ENCODE measurements at places on chromosomes 7 and 10. TPM values are rescaled to one million over a fixed set of nuclear protein-coding genes. Genes with fewer than 3 reads are reported as not detected.

- no peak overlapping the region for H3K4me3 ChIP-seq
- H3K27ac ChIP-seq: no peak overlapping the region
- no peaks in the 10 kb centered on the region for H3K36me3 ChIP-seq
- DNase-seq: peak; percentile 11
- no peaks in the 10 kb centered on the region for H3K27me3 ChIP-seq
Measured at GRCh38 chr10:53601260-53601875, 828.8 kb upstream of the MBL2 start.

DNA sequence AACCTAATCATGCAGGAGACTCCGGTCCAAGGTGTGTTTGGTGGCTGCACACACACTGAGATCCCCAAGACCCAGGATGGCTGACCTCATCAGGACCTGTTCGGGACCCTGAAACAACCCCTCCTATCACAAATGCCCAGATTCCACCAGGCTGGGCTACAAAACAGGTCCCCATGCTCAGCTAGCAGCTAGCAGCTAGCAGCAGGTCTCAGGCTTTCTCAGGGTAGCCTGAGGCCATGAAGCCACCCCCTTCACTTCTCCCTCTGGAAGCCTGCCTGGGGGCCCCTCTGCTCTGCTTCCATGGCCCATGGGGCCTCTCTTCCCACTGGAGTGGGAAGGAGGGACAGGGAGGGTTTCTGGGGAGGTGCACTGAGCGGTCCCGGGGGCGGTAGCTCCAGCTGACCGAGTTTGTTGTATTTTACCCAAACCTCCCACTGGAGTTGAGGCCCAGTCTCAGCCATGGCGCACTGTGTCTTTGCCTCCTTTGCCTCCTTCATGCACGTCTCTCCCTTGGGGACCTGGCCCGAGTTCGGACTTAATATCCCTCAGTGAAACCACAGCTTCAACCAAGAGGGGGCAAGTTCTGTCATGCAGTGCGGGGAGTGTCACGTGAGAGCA lies 95.1 kb upstream of the GPR26 start:
- no peaks in the 10 kb centered on the region for H3K4me1 ChIP-seq
- H3K27ac ChIP-seq: no peak overlapping the region
- H3K4me3 ChIP-seq: no peak overlapping the region
- H3K27me3 ChIP-seq: peaks cover 1% of the 10 kb centered on the region

- peaks cover 1% of the 10 kb centered on the region for H3K27me3 ChIP-seq
- no peaks in the 10 kb centered on the region for H3K4me1 ChIP-seq
- DNase-seq: no peak
- H3K27ac ChIP-seq: no peak within 1 kb of the TSS
- H3K36me3 ChIP-seq: no peaks in the 10 kb centered on the region
- no peak within 1 kb of the TSS for H3K4me3 ChIP-seq
Measured at GRCh38 chr7:43112459-43112940, at the start of gene HECW1. Gene HECW1, plus strand, starts transcription at chr7:43112647. Its CDS starts 131,259 bp downstream, at chr7:43243906.

DNA sequence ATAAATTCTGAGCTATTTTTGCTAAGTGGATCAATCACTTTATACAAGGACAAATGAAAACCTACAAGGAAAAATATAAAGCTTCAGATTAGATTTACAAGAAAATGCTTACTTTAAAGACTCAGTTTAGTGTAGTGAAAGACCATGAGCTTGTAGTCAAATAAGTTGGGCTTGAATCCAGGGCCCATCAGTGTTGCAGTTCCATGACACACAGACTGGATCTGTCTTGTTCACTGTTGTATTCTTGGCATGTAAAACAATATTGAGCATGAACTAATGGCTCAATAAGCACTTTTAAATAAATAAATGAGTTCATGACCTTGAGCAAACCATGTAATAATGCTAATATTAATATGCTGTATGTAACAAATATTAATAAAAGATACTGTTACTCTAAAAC lies 164.6 kb upstream of the KCND2 start:
- H3K27me3 ChIP-seq: no peaks in the 10 kb centered on the region
- H3K4me3 ChIP-seq: no peak overlapping the region
- no peaks in the 10 kb centered on the region for H3K4me1 ChIP-seq
- H3K27ac ChIP-seq: no peak overlapping the region

GRCh38 chr10:84783909-84784308 lies 455.5 kb downstream of the CCSER2 start:
- H3K36me3 ChIP-seq: no peaks in the 10 kb centered on the region
- H3K27me3 ChIP-seq: no peaks in the 10 kb centered on the region
- DNase-seq: no peak
- H3K27ac ChIP-seq: no peak overlapping the region
- H3K4me3 ChIP-seq: no peak overlapping the region

DNA sequence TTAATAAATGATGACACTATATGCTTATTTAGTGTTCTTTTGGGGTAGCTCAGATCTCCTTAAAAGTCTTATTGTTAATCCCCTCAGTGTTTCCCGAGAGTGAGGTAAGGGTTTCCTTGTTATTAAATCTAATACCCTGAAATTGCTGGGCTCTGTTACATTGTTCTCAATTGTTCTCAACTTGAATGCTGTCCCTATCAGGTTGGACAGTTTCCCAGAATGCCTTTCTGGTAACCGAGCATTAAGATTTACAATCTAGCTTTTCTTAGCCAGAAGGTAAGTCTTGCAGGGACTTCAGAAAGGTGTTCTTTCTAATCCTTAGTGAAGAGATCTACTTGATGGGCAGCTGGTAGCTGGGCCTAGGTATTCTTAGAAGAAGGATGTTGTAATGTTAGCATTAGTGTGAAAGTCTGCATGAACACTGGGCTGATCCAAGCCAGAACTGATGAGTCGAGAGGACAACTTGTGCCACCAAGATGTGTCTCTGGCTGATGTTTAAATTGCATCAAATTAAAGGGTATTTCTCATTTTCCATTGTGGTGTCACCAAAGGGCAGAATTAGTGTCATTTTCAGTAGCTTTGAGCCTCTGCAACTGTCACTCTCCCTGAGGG lies 89.9 kb downstream of the SND1 start:
- H3K4me1 ChIP-seq: no peaks in the 10 kb centered on the region
- H3K4me3 ChIP-seq: no peak overlapping the region
- no peak overlapping the region for H3K27ac ChIP-seq
- H3K36me3 ChIP-seq: peaks cover 8% of the 10 kb centered on the region

DNA sequence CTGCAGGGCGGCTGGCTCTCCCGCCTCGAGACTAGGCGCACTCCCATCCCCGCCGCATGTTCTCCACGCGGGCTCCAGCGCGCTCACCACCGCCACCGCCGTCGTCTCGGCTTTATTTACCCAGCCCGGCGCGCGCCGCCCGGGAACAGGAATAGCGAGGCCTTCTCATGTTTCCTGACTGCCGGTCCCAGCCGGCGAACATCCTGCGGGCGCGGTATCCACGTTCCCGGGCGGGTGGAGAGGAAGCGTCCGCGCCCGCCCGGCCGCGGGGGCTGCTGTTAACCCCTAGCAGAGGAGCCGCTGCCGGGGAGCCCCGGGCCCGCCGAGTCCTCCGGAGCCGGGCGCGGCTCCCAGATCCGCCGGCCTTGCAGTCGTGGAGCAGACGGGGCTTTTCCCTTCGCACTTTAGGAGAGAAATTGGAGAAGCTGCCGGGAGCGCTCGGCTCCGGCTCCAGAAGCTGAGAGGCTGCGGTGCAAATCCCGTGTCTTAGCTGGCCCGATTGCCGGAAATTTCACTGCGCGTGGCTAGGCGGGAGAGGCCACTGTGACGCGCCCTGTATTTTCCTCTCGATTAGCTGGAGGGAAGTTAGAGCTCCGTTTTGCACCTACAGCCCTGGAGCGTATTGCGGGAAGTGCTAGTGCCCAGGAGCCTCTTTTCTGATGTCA lies at the start of gene MKX:
Gene MKX, minus strand, starts transcription at position 88 of the 665 bp plus-strand sequence. CDS start 2,404 bp downstream, outside the sequence.
- H3K4me3 ChIP-seq: no peak within 1 kb of the TSS
- DNase-seq: no peak
- H3K27me3 ChIP-seq: peaks cover 38% of the 10 kb centered on the region
- H3K36me3 ChIP-seq: no peaks in the 10 kb centered on the region
- peaks cover 20% of the 10 kb centered on the region for H3K4me1 ChIP-seq

DNA sequence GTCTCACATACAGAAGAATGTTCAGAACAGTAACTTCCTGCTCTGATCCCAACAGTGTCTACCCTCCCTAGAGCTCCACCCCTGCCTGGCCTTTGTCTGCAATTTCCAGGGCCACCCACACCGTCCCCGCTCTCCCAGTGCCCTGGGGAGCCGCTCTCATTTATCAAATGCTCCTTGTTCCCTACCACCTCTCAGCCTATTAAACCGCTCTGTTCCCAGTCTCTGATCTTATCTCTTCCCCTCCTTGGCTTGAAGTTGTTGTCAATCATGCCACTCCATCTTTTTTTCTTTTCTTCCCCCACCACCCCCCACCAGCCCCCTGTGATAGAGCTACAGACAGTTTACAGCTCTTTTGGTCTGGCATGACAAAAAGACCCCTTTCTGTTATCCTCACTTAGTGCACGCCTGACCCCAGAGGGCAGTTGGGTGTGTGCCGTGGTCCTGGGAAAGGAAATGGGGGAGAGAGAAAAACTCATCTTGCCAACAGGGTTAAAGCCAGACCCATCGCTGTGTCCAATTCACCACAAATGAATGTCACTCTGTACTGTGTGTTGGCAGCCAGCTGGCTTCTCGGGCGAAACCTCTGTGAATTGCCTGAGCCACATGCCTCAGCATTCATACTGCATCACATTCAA lies 28.8 kb upstream of the HECTD2 start:
- H3K27me3 ChIP-seq: no peaks in the 10 kb centered on the region

GRCh38 chr10:98414932-98415730 lies at the start of gene PYROXD2:
Gene PYROXD2, minus strand, starts transcription at chr10:98415182. Its CDS starts 47 bp downstream, at chr10:98415135.
- peak within 1 kb of the TSS; percentile 78 for H3K27ac ChIP-seq
- peaks cover 8% of the 10 kb centered on the region for H3K36me3 ChIP-seq
- no peaks in the 10 kb centered on the region for H3K27me3 ChIP-seq

DNA sequence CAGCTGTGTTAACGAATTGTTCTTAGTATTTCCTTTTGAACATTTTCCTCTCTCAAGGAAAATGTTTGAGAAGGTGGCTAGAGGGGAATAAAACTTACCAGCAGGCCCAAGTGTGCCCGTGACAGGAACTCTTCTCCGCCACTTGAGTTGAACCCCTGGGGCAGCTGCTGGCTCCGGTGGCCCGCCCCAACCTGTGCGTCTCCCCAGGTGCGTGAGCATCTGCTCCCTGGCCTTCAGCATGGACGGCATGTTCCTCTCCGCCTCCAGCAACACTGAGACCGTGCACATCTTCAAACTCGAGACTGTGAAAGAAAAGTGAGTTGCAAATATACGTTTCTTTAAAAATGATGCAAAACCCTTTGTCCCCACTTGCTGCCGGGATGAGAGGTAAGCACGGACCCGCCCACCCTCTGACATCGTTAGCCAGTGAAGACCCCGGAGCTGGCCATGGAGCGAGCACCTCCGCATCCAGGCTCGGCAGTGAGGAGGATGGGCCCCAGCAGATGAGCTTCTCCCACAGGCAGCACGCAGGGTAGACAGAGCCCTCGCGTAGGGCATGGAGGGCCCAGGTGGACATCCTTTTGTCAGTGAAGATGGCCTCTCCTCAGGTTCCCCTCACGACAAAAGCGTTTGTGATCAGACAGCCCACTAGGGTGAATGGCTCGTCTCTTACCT lies 35.7 kb downstream of the WIPI2 start:
- H3K4me3 ChIP-seq: no peak overlapping the region
- H3K27ac ChIP-seq: no peak overlapping the region
- H3K36me3 ChIP-seq: peaks cover 82% of the 10 kb centered on the region
- no peaks in the 10 kb centered on the region for H3K27me3 ChIP-seq
- no peak for DNase-seq
- H3K4me1 ChIP-seq: no peaks in the 10 kb centered on the region

GRCh38 chr7:4879396-4880081 lies 4.0 kb downstream of the RADIL start:
- no peak overlapping the region for H3K4me3 ChIP-seq
- H3K27ac ChIP-seq: no peak overlapping the region
- peaks cover 23% of the 10 kb centered on the region for H3K4me1 ChIP-seq
- no peak for DNase-seq
- H3K27me3 ChIP-seq: peaks cover 7% of the 10 kb centered on the region
- H3K36me3 ChIP-seq: no peaks in the 10 kb centered on the region

GRCh38 chr10:86366033-86366901 lies at the start of gene GRID1:
Gene GRID1, minus strand, starts transcription at chr10:86366795.
- H3K27me3 ChIP-seq: peaks cover 12% of the 10 kb centered on the region
- no peak for DNase-seq
- no peak within 1 kb of the TSS for H3K27ac ChIP-seq

GRCh38 chr10:99993701-99994689 lies 15.8 kb downstream of the DNMBP start:
- no peaks in the 10 kb centered on the region for H3K27me3 ChIP-seq
- H3K36me3 ChIP-seq: no peaks in the 10 kb centered on the region
- H3K4me1 ChIP-seq: peaks cover 9% of the 10 kb centered on the region
- no peak overlapping the region for H3K4me3 ChIP-seq
- no peak for DNase-seq
- H3K27ac ChIP-seq: no peak overlapping the region

GRCh38 chr10:50286517-50286916 lies 35.2 kb upstream of the ASAH2 start:
- H3K27ac ChIP-seq: no peak overlapping the region
- 0 out of 2 replicates have a peak, but pooled peaks cover 4% of the 10 kb centered on the region for H3K4me1 ChIP-seq
- no peaks in the 10 kb centered on the region for H3K27me3 ChIP-seq
- H3K4me3 ChIP-seq: no peak overlapping the region

GRCh38 chr10:102202386-102202785 lies 23.7 kb upstream of the ELOVL3 start:
- H3K27ac ChIP-seq: no peak overlapping the region
- peaks cover 12% of the 10 kb centered on the region for H3K4me1 ChIP-seq
- H3K27me3 ChIP-seq: no peaks in the 10 kb centered on the region
- no peaks in the 10 kb centered on the region for H3K36me3 ChIP-seq
- no peak overlapping the region for H3K4me3 ChIP-seq
- no peak for DNase-seq

- no peak overlapping the region for H3K27ac ChIP-seq
- no peak overlapping the region for H3K4me3 ChIP-seq
- H3K27me3 ChIP-seq: no peaks in the 10 kb centered on the region
Measured at GRCh38 chr7:77444123-77444522, 28.0 kb upstream of the GSAP start.

GRCh38 chr10:13321576-13321975 lies 21.7 kb upstream of the PHYH start:
- DNase-seq: no peak
- H3K4me1 ChIP-seq: no peaks in the 10 kb centered on the region
- H3K27me3 ChIP-seq: no peaks in the 10 kb centered on the region
- no peak overlapping the region for H3K4me3 ChIP-seq
- H3K36me3 ChIP-seq: peaks cover 6% of the 10 kb centered on the region

DNA sequence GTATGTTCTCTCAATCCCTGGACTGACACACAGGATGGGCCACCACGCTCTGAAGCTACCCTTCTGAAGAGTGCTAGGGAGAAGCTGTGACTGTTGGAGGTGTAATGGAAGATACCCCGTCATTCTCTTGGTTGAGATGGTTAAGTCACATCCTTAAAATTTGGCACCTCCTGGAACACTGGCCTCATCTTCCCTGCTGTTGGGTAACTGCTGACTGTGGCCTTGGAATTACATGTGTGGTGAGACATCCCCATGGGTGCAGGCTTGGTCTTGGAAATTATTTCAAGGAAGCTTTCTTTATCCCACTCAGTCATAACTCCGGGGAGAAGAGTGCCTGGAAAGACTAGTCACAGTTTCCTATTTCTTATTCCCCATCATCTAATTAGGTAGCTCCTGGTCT lies 62.0 kb downstream of the LRMDA start:
- H3K4me1 ChIP-seq: peaks cover 36% of the 10 kb centered on the region

Gene PRRT4
- total RNA-seq: not detected

Gene KEL
- total RNA-seq: not detected

Gene ACTR3C
- total RNA-seq: 7.5 TPM

Gene WNT8B
- total RNA-seq: 0.07 TPM

Gene SPDYE2
- not detected for total RNA-seq

Gene SOSTDC1
- total RNA-seq: not detected

Gene CALHM3
- total RNA-seq: not detected

Gene CUTC
- 25.8 TPM for total RNA-seq

Gene MYL10
- not detected for total RNA-seq

Gene NRAP
- not detected for total RNA-seq

Gene SLC29A4
- total RNA-seq: 31.7 TPM

Gene GPR158
- not detected for total RNA-seq

Gene CALML5
- total RNA-seq: not detected

Gene FAM171A1
- 17.8 TPM for total RNA-seq

Gene LRRC61
- 34.8 TPM for total RNA-seq

Data from HepG2 (cell line).